ENCODE measurements at places on chromosomes 7 and 10.
A peak's percentile ranks its signal among the peaks of the same experiment; 100 is the strongest.

- no peak for DNase-seq
Measured at GRCh38 chr10:132559538-132559937, 22.0 kb downstream of the INPP5A start.

DNA sequence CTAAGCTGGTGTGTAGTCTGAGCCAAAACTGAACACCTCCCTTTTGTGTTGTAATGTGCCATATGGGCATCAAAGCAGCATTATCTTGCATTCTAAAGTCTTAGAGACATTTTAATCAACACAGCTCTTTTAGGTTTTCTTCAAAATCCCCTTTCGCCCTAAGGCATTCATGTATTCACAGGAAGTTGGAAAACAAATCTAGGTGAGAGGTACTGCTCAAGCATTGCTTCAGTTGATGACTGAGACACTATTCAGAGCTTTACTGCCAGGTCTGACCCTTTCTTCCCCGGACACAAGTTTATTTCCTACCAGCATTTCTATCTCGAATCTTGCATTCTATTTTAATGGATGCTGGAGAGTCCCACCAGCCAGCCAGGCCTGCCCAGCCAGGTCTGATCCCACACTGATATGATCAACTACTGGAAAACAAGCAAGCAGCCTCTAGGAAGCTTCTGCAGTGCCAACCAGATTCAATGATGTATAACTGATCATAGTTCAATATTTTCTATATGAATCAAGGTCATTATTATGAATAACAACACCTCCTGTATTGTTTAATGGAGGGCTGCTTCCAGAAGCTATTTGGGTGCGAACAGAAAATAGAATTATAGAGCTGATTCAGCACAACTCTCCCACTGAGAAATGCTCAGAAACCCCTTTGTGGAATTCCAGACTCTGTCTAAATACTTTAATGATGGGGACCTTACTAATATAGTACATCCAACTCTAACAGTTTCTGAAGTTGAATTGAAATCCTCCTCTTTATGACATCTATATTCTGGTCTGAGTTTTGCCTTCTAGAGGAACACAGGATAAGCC lies 4.0 kb upstream of the BRAF start:
- DNase-seq, result no peak

DNA sequence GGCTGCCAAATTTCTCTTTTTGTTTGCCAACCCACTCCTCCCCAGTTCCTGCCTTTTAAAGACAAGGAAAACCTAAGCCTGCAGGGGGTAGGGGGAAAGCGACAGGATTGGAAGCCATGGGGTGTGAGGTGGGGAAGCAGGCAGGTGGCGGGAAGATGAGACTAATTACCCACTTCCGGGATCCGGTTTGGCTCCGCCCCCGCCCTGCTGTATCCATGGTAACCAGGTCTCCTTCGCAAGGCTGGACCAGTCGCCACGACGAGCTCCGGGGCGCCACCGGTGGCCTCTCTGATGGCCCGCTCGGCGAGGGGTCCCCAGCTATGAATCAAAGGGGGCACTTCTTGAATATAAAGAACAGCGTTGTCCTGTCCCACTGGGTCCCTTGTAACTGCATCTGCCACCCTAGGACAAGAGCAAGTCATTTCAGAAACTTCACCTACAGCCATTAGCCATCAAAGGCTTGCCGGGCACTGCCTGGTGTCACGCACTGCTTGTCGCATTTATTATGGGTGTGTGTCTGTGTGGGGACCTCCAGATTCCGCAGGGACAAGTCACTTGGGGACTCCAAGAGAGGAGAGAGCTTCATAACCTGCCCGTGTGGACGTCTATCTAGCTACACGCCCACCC lies 55.4 kb upstream of the LMTK2 start:
- peak; percentile 64 for DNase-seq

DNA sequence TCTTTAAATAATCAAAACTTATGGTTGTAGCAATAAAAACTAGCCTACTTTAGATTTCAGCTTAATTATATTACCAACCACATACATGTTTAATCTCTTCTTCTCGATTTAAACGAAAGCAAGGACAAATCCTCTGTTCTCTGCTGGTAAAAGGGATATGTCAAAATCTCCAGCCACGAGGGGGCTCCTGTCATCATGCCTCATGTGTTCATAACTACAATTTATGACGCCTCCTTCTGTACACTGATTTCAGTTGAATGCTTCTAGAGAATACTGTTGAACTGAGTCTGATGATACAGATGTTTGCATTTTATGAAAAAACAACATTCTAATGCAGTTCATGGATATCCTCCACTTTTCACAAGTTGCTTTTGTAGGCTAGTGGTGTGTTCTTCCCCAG lies 220.0 kb upstream of the DPP6 start:
- no peak for DNase-seq

- DNase-seq, result no peak
Measured at GRCh38 chr7:132218876-132219275, 357.4 kb downstream of the PLXNA4 start.

DNA sequence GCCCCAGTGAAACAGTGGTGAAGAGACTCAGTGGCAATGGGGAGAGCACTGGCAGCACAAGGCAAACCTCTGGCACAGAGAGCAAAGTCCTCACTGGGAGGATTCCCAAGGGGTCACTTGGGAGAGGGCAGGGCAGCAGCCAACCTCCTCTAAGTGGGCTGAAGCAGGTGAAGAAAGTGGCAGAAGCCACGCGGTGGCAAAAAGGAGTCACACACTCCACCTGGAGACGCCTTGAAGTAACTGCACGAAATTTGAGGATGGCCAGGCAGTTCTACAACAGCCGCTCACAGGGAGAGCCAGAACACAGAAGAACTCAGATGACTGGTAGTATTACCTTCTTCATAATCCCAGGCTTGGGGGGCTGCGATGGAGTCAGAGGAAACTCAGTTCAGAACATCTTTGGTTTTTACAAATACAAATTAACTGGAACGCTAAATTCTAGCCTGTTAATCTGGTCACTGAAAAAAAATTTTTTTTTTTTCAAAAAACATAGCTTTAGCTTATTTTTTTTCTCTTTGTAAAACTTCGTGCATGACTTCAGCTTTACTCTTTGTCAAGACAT lies 574 bp upstream of the IL6 start:
- DNase-seq, result peak; percentile 45

DNA sequence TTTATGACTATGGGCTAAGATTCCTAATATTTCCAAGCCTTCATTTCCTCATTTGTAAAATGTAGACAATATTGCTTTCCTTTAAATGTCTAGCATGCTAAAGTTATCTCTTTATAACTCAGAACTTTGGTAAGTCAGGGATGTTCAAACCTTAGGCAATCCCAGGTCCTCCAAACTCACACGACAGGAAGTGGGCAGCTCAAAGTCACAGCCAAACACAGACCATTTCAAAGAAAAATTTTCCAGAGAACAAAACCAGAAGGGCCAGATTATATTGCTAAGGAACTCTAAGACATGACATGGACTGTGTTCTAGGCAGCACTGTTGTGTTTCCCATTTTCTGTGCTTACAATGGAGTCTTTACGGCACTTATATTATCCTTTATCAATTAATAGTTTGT lies 87.8 kb upstream of the DYNC1I1 start:
- no peak for DNase-seq

DNA sequence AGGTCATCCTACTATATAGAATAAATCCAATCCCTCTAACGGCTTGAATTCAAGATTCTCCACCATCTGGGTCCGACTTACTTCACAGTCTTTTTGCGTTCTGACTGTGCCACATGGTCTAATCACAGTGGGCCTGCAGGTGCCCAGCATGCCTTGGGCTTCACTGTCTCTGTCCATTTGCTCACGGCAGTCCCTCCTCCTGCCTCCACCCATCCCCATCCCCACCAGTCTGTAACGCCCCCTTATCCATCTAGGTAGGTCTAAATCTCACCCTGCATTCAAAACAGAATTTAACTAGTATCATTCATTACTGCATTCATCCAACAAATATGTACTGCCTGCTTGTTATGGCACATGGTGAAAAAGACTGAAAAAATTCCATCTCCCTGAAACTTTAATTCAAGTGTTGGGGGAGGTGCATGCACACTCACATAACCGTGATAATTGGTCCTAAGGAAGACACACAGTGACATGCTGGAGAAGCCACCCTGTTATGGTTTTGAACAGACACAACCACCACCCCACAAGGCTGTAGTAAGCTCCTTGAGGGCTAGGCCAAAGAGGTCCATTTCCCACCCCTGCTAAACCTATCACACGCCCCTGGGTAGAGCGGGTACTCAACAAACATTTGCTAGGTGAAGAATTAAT lies 24.2 kb downstream of the SORBS1 start:
- DNase-seq, result no peak

DNA sequence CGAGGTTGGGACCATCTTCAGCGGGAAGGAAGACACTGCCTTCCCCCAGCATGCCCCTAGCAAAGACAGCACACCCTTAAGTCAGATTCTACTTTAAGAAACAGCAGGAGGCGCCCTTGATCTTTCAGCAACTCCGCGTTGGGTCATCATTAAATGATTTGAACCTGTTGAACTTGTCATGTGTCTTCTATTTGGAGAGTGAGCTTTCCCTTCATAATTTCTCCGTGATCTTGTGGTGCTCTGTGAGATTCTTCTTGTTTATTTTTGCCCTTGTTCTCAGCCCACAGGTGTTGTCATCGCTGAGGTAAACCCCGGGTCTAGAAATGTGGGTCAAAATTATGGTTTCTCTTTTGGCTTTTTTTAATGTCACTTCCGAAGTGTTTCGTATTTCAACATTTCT lies 49.5 kb upstream of the PITRM1 start:
- DNase-seq, result no peak

DNA sequence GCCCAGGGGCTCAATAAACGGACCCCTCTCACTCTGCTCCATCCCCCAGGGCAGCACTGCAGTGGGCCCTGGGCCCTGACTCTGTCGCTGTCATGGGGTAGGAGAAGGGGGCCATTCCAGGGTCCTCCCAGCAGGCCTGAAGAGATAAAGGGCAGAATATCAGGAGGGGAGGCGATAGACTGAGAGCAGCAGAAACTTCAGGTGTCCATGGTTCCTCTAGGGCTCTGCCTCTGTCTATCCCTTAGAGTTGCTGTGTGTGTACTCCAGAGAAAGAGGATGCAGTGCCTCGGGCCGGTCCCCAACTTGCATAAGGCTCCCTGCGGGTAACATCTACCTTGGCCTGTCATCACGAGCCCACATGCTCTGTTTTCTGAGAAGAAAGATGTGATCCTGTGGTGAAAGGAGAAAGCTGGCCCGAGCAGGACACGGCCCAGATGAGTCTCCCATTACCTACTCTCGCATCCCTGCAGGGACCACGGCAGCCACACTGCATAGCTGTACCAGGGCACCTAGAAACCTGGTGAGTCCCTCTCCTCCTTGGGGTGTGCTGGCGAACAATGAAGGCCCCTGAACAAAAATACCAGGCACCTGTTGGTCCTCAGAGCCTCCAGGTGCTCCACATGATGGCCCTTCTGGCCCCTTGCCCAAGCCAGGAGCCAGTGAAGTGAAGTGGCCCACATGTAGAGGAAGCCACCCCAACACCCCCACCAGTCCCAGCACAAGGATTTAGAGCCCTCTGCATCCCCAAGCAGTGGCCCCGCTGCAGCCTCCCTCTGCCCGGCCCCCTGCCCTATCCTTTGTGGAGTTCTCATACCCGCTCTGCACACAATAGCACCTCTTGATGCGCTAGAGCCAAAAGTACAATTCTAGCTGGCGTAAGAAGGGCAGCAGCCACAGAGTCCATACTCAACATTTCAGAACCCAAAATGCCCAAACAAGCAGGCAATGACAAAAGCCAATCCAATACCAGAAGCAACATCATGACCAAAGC lies 106.8 kb downstream of the ARHGAP22 start:
- no peak for DNase-seq

DNA sequence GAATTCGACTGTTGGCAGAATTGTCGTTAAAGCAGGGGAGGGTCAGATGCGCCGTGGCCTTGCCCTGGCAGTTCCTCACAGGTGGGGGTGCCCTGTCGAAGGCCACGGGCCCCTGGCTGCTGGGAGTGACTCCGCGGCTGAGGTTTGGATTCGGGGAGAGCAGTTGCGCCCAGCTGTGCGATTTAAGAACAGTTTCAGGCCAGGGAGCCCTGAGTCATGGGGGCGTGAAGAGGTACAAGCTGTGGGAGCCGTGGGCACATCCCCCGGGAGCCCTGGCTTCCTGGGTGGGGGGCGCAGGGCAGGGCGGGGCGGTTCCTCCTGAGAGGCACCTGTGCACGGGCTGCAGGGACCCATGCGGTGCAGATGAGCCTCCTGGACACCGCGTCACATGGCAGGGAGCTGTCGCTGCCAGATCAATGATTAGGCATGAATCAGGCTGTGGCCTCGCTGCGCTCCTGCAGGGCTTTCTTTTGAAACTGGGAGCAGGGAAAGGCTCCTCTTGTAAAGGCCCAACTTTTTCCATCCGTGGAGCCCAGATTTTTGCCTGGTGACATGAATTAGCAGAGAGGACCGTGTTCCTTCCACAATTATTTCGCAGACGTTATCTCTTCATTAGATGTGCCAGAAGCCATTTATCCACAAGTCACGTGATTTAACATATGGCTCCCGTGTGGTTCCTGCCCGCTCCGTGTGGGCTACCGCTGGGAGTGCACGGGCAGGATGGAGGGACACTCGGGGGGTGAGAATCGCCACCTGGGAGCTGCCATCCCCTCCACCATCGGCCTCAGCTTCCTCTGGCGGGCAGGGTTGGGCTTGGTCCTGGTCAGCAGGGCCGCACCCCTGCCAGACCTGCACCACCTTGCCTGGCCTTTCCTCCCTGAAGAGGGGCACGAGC lies 918 bp downstream of the PWWP2B start:
- DNase-seq, result peak; percentile 38

DNA sequence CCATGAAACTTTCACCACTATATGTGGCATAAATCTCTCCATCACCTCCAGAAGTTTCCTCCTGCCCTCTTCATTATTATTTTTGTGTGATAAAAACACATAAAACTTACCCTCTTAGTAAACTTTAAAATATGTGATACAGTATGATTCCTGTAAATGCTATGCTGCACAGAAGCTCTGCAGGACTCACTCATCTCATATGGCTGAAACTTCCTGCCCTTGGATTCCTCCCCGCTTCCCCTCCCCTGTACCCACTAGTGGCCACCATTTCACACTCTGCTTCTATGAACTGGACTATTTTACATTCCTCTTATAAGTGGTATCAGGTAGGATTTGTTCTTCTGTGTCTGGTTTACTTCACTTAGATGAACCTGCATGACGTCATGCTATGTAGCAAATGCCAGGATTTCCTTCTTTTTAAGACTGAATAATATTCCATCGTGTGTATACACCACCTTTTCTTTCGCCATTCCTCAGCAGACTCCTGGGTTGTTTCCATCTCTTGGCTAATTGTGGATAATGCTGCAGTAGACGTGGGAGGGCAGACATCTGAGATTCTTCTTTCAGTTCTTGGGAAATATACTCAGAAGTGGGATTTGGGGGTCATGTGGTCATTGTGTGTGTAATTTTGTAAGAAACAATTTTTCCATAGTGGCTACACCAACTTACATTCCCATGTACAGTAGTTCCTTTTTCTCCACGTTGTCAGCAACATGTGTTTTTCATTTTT lies 335.2 kb downstream of the SDK1 start:
- no peak for DNase-seq

GRCh38 chr10:13337827-13338196 lies 10.3 kb downstream of the SEPHS1 start:
- no peak for DNase-seq

GRCh38 chr10:112465299-112465883 lies 18.4 kb downstream of the VTI1A start:
- DNase-seq, result no peak
